Liver (tissue), 10 donors: ENCODE measurements at places on chromosomes 3 and 15.

DNA sequence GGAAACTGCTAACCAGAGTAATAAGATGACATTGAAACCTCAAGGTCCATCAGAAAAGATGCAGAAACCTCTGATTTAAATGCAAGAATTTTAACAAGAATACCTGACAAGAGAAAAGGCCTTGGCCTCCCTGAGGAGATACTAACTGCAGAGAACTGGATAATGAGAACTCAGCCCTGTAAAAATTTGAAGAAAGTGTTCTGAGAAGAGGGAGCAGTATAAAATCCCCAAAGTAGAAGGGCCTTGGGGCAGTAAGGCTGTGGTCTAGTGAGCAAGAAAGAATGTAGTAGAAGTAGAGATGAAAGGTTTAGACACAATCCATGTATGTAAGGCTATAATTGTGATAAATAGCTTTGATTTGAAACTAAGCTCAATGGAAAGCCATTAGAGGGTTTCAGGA lies 394.1 kb downstream of the ZBBX start:
- DNase-seq: no peak

DNA sequence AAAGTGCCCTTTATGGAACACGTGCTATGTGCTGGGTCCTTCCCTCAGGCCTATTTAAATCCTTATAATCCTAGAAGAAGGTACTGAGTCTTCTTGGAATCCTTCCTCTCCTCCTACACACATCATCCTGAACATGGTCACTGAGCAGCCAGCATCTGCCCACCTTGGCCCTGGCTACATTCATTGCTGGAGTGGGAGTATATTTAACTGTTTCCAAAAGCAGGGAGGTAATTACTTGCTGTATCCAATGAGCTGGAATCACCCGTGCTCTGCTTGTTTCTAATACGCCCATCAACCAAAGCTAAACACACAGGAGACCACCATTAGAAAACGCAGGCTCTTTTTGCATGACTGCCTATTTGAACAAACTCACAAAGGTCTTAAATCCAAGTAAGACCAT lies 122.2 kb downstream of the RORA start:
- DNase-seq: no peak

DNA sequence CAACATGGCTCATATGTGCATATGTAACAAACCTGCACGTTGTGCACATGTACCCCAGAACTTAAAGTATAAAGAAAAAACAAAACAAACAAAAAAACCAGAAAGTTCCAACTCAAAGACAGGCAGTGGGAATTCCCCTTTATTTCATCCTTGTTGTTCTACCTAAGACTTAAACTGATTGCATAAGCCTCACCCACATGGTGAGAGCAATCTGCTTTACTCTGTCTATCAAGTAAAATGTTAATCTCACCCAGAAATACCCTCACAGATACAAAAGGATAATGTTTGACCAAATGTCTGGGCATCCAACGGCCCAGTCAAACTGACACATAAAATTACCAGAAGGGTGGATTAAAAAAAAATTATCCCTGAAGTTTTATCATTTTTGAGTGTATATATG lies 190.9 kb upstream of the PLSCR5 start:
- DNase-seq: no peak

- no peak for DNase-seq
These were observed 7.7 kb downstream of the RASL12 start for GRCh38 chr15:65059931-65060596.

GRCh38 chr15:92189166-92189565 lies 204.5 kb upstream of the ST8SIA2 start:
- no peak for DNase-seq

- no peak for DNase-seq
These were observed 88.9 kb upstream of the NEDD4 start for GRCh38 chr15:56082263-56082761.

DNA sequence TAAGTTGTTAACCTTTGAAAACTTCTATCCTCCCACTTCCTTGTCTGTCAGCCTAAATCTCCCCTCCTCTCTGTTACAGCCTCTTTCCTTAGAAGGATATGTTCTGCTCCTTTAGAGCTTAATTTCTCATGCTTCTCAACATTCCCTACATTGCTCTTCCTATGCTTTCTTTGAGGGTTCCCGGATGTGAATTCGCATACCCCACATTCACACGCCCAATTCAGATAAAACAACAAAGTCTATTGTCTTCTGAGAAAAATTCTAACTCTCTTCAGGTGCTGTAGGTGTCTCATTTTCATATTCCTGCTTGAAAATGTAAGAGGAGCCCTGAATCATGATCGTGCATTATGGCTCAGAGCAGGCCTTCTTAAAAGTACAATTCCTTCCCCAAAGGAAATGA lies 171.8 kb upstream of the DPH6 start:
- no peak for DNase-seq

DNA sequence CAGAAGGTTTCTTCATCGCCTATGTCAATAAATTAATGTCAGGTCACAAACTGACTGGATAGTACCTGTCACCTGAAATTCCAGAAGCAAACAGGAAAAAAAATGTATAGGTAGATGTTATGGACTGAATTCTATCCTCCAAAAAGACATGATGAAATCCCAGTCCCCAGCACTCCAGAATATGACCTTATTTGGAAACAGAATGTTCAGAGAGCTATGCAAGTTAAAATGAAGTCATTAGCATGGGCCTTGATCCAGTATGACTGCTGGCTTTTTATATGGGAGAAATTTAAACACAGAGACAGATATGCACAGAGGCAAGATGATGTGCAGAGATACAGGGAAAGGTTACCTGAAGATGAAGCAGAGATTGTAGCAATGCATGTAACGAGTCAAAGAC lies 953.4 kb downstream of the ZPLD1 start:
- DNase-seq: no peak

DNA sequence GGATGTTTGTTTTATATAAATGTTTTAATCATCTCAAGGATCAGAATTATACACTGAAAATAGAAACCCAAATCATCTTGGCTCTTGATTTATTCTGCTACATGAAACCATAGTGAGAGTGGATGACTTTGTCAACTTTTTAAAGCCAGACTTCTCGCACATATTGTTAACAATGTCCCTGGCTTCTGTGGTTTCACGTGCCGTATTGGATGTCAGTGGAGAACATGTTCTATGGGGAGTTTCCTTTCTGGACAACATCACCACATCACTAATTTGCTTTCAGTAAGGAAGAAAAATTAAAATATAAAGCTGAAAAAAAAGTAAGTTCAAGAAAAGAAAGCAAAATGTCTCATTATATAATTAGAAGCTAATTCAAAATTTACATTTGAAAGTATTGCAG lies 297.1 kb upstream of the MME start:
- DNase-seq: no peak

DNA sequence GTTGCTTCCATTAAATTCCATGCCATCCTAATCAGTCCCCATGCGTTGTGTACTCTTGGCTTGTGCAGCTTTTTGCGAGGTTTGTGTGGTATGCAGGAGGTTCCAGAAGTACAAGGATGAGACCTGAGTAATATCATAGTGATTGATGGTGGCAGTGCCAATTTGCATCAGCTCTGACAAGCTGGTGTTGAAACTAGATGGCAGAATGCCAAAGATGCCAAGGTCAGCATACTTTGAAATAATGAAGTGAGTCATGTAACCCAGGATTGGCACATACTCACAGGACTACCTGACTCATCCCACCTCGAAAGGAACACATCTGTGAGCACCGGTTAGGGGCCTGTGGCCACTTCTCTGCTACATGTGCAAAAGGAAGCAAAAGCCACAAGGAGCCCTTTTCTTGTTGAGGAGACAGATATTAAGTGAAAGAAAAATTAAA lies 14.3 kb downstream of the KAT2B start:
- no peak for DNase-seq
